ENCODE measurements at places on chromosomes 4 and X.
A peak's percentile ranks its signal among the peaks of the same experiment; 100 is the strongest.

DNA sequence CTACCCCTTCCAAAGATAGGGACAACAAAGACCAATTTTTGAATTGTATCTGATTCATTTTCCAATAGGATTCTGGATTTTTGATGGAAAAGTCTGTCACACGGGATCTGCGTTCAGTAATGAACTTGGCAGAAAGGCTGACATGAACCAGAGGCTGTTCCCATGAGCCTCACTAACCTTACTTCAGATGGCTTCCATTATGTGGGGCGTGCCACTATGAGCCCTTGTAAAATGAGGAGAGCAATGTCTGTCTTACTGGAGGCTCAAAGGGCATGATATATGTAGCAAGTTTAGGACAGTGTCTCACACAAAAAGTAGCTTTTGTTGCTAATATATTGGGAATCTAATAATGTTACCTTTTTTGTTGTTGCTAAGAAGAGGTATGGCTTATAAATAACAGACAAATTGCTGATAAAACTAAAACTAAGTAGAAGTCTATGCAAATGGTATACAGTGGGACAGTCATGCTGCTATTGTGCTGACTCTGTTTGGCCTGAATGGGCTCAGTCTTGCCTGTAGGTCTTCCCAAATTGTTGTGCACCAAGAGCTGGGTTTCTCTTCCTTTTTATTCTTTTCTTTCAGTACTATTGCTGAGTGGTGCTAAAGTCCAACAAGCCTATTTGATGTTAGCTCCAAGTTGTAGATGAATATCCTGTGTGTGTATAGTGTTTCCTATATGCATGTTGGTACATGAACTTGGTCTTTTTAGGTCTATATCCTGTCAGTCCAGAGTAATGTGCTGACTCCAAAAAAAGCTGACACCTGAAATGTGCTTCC is 132.1 kb downstream of the SPRY1 start:
- no peak for DNase-seq

- no peak for DNase-seq
These were observed 36.0 kb upstream of the PLK4 start for GRCh38 chr4:127844601-127845116.

GRCh38 chrX:149274516-149275105 is 230.5 kb downstream of the IDS start:
- peak; percentile 29 for DNase-seq

DNA sequence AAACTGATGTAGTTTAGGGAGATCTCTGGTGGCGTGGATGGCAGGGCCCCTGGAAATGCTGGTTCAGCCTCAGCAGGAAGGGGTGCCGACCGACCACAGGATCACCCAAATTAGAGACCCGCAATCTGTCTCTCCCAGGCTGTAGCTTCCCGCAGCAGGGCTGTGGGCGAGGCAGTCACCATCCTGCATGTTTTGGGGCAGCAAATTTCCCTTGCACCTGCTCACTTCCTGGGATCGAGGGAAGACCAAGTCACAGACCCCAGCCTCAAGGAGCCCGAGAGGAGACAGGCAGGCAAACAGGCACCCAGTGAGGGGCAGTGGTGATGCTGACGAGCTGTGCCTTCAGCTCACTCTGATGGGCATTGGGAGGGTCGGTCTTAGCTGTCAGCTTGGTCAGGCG is 21.2 kb upstream of the GPR78 start:
- no peak for DNase-seq

DNA sequence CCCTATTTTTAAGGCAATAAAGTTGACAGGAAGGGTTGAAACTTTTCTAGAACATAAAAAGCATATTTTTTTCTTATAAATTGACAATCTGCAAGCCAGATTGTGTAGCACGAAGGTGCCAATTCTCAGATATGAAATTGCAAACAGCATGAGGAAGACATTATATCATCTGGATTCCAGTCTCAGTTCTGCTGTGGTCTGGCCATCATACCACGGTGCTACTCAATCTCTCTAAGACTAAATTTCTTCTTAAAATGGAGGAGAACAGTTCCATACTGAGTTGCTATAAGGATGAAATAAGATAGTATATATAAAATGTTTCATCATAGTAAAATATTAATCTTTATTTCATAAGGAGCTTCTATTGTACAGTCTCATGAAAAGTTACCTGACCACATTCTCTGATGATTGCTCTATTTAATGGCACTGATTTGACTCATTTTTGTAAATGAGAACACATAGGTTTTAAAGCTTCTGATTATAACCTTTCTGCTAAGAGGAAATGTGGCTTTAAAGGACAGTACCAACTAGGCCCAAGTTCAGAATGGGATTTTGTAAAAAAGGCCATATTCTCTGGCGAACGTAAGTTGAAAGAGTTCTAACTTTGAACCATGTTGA is 127.9 kb downstream of the SHROOM3 start:
- DNase-seq: no peak

- DNase-seq: peak; percentile 22
These were observed 23.8 kb downstream of the PPP2R2C start for GRCh38 chr4:6448476-6449170.

DNA sequence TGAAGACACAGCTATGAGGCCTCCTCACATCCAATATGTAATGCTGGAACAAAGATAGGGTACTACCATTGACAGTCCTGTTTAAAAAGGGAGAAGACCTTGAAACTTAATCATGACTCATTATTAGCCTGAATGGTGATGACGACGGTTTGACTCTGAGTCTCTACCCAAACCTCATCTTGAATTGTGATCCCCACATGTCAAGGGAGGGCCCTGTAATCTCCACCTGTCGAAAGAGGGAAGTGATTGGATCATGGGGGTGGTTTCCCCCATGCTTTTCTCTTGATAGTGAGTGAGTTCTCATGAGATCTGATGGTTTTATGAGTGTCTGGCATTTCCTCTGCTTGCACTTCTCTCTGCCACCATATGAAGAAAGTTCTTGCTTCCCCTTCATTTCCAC is 395.3 kb upstream of the CPEB2 start:
- no peak for DNase-seq

DNA sequence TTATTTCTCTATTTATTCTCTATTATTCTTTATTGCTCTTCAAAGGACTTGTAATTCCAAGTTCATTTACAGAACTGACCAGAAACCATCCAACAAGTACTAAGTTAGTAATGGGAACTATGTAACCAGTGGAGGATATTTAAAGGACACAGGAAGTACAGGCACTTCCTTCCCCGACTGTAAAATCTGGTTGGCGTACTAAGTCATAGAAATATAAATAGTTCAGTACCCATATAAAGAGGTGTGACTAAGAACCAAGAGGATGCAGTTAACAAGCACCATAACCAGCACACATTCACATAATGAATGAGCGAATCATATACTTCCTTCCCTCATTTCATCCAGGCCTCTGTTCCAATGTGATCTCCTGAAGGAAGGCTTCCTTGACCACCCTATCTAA is 3.6 kb upstream of the EIF4E start:
- no peak for DNase-seq

DNA sequence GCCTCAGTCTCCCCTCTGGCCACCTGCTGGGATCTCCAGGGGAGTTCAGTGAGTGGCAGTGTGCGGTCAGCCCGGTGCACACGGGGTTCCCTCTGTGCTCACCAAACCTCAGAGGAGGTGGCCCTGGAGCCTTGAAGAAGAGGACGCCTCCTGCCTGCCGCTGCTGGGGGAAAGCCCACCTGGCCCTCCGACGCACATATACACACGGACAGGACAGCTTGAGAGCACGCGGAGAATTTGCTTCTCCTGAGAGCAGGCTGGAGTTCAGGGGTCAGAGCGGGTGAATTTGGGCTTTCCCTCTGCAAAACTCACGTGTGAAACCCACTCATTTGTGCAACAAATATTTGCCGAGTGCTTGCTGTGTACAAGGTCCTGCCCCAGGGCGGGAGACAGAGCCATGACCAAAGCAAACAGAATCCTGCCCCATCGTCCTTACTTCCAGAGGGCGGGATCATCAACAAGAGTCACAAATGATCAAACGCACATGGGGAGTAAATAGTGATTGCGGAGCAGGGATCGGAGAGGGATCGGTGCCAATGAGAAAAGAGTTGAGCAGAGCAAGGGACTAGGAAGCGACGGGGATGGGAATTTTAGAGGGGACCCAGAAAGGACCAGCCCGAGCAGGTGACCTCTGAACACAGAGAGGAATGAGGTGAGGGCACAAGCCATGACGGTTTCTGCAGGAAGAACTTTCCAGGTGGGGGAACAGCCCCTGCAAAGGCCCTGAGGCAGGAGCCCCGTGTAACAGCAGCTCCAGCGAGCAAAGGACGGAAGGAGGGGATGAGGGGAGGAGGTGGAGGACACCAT is 17.6 kb downstream of the BLOC1S4 start:
- DNase-seq: no peak

GRCh38 chr4:147787204-147787603 is 55.3 kb downstream of the ARHGAP10 start:
- peak; percentile 32 for DNase-seq

GRCh38 chrX:72392816-72393800 is 87.4 kb upstream of the CITED1 start:
- DNase-seq: no peak

DNA sequence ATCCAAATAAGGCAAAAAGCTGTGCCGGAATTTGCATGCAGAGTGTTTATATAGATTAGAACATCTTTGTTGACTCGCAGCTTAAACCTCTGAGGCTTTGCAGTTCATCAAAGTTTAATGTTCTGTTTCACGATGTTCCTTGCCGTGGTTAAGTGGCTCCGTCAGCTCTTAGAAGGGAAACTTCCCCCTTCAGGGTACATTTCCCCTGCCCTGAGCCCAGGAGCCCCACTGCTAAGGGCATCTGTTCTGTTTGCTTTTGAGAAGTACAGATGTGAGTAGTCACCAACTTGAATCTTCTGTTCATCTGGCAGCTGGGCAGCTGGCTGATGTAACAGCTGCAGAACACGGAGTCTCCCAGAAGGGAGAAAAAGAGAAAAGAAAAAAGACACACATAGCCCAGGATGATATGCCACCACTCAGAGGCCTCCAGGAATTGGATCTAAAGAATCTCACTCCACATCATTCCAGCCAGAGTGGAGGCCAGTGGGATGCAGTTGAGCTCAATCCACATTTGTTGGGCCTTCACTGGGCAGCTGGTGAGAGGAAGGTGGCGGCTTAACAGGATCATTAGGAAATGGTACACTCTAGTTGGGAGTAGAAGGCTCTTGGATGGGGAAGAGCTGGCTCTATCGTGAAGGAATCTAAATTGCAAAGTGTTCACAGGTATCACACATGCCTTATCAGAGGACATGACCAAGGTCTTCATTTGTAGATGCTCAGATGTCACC is 178.7 kb upstream of the RBPJ start:
- DNase-seq: peak; percentile 55

DNA sequence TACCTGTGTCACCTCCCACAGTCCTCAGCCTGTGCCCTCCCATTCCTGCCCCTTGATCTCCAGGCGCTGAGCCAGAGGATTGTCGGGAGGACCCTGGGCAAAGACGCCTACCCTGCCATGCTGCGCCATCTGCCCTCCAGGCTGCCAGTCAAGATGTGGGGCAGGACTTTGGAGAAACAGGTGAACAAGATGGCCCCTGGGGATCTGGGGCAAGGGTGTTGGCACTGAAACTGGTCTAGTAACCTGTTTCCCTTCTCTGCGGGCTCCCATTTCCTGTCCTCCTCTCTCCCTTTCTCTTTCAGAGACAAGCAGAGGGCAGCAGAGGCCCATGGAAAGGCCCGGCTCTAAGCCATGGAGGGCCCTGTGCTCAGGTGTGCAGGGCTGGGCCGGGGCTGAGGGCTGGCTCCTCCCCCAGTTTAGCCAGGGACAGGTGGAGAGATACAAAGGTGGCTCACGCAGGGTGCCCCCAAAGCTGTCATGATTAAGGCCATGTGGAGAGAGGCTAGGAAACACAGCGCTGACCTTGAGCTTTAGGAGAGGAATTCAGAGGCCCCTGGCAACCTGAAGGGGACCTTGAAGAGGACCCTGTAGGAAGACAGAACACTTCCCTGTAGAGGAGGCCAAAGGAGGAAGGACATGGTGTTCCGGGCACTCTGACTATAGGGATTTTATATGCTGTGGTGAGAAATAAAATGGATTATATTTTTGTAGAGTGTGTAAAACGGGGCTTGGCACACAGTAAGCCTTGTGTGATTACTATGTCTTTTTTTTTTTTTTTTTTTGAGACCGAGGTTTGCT is at the start of gene GLOD5:
Gene GLOD5, plus strand, starts transcription at position 74 of the 798 bp plus-strand sequence. Its CDS starts 44 bp downstream, at position 118.
- no peak for DNase-seq

DNA sequence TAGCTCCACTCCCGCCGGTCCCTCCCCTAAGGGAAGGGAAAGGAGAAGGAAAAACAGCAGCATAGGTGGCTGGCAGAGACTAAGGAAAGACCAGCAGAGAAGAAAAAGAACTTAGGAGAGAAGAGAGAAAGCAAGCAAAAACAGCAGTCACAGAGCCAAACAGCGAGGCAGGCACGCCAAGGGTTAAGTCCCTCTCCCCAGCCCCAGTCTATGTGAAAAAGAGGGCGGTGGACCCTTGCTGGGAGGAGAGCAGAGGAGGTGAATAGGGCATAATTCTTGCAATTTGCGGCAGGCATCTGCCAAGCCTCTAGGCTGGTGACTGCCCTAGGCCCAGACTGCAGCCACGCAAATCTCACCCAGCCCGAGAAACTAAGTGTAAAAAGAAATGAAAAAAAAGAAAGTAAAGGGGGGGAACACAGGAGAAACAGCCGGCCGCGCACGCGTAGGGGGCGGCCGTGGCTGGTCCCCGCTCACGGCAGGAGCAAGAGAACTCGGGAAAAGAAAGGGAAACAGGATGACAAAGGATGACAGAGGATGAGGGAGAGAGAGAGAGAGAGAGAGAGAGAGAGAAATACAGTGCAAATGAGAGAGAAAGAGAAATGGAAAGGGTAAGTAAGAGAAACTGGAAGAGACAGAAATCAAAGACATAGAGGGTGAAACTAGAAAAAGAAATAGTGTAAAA is 48.6 kb downstream of the MAGEA9 start:
- no peak for DNase-seq

- DNase-seq: no peak
These were observed 52.8 kb downstream of the REPS2 start for GRCh38 chrX:16999275-16999674.

DNA sequence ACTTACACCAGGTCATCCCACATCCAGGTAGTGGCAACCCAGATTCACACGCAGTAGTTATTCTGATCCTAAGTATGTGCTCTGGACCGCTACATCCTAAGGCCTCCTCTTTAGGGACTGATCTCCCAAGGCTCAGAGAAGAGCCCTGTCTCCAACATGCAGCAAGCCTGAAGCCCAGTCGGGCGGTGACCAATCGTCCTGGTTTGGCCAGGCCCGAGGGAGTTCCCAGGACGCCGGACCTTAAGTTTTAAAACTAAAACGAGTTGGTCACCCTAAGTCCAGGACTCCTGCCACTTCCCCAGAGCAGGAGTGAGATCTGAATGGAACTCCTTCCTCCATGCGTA is 385 bp downstream of the LYAR start:
- no peak for DNase-seq

DNA sequence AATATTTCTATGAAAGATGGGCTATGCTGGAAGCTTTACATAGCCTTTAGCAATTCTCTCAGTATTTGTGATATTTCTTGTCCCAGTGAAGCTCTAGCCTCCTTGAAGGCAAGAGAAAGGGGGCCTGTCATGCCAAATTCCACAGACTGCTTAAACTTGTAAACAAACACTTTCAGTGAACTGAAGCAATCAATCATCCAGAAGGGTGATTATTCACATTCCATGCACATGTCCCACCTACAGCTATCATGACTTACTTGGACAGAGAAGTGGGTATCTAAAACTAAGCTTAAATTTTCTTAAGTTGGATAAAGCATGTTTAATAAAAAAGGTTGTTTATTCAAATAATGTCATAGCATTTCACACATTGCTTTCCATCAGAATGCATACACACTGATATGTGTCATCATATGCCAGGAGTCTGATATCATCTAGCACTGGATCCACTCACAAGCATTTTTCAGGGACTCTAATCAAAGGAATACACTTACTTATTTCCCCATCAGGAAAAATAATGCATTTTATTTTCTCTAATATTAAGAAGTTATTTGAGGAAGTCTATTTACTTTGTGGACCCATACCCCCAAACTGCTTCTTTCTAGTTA is 1.2 kb upstream of the FSTL5 start:
- DNase-seq: no peak

All from heart left ventricle (tissue), 16 donors.